Stimulated activated naive CD4-positive, alpha-beta T cell treated with Interleukin-2 at 50 U/mL for 16 hours (primary cell): ENCODE measurements at places on chromosomes 7 and 10.

GRCh38 chr7:30914596-30914995, 2.9 kb downstream of the AQP1 start:
- DNase-seq = no peak

DNA sequence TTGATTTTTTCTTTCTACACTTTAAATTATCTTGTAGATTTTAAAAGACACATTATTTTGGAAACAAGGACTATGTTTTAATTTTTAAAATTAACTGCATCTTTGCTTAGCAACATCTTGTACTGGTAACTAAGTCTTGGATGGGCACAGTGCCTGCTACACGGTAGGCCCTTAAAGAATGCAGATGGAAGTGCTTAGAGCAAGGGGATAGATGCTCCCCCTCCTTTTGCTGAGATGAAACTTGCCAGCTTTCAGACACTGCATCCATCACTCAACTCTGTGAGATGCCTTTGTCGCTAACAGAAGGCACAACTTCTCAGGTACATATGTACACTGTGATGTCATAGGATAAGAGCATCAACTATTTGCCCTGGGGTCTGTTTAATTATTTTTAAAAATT, 103.9 kb downstream of the LRRC18 start:
- DNase-seq = no peak

DNA sequence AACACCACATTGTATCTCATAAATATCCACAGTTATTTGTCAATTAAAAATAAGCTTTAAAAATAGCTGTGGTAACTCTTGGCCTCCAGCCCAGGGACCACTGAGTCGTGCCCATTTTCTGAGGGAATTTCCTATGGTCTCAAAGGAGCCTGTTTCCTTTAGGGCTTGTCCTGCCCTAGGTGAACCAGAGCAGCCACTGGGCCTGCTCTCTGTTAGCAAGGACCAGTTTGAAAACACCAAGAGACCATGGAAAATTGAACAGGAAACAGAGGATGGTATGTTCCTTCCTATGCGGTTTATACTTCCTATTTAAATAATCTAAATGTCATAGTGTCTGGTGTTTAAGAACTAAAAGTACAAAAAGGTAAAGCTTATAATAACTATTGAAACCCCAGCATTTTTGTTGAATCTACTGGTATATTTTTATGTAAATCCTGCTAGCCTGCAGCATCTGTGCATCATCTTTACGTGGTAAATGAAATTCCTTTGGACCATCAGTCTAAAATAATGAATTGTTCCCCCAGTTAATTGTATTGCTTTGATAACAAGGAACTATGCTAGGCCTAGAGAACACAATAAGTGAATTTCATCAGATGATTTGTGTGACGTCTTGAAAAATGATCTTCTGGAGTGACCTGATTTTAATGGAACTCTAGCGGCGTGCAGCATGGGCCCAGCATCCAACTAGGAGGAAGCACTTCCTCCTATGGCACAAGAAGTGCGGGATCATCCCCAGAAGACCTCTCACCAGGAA, 333.7 kb downstream of the GFRA1 start:
- DNase-seq = no peak

DNA sequence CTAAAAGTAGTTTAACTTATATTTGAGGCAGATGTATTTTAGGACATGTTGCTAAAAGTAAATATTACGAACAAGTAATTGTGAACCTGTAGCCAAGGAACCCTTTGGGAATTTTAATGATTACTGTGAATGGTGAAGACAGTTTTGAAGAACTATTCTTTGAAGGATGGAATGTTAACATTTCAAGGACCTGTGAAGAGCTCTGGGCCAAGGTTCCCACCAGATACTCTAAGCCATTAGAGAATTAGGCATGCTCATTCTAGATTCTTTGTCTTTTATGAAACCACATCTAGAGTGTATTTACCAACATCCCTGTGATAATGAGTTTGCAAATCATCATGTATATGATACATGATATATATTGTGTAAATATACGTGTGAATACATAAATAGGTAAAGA, 99.8 kb downstream of the SEPTIN7 start:
- DNase-seq = no peak

- DNase-seq = no peak
Observed at GRCh38 chr7:95529701-95530100, 44.0 kb downstream of the ASB4 start.

- DNase-seq = peak; percentile 42
Observed at GRCh38 chr10:6409971-6410643, 170.0 kb downstream of the PRKCQ start.

GRCh38 chr7:33698692-33699128, 206.6 kb upstream of the BMPER start:
- no peak for DNase-seq

- no peak for DNase-seq
Observed at GRCh38 chr10:73842349-73842748, 31.0 kb upstream of the NDST2 start.

DNA sequence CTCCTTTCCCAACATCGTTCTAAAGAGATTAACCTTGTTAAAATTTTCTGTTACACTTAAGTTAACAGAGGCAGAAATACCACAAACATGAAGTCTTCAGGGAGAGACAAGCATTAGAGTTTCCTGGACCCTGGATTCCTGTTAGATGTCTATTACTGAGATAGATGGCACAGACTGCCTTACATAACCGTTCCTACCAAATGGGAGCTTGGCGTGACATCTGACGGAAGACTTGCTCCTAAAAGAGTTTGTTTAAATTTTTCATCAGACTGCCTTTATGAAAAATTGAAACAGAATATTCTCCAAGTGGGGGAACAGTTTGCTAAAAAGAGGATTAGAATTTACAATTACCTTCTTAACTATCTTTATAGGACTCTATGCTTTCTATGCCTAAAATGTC, 22.7 kb downstream of the ANK3 start:
- DNase-seq = no peak

DNA sequence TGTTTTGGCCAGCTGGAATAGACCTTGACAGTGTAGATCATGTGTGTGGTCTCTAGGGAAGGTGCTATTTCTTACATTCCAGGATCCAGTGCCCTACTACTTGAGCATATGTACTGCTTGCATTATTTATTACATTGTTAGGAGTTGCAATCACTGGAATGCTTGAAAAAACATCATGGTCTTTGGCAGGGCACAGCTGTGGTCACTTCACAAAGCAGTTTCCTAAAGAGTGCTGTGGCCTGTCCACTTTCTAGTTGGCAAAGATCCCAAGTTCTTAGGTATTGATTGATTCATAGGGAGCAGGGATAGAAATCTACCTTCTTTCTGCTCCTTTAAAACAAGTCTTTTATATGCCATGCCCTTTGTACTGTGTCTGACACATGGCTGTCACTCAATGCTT, 4.6 kb downstream of the C7orf25 start:
- DNase-seq = no peak

- DNase-seq = no peak
Observed at GRCh38 chr7:123824754-123825067, 20.3 kb upstream of the HYAL4 start.

DNA sequence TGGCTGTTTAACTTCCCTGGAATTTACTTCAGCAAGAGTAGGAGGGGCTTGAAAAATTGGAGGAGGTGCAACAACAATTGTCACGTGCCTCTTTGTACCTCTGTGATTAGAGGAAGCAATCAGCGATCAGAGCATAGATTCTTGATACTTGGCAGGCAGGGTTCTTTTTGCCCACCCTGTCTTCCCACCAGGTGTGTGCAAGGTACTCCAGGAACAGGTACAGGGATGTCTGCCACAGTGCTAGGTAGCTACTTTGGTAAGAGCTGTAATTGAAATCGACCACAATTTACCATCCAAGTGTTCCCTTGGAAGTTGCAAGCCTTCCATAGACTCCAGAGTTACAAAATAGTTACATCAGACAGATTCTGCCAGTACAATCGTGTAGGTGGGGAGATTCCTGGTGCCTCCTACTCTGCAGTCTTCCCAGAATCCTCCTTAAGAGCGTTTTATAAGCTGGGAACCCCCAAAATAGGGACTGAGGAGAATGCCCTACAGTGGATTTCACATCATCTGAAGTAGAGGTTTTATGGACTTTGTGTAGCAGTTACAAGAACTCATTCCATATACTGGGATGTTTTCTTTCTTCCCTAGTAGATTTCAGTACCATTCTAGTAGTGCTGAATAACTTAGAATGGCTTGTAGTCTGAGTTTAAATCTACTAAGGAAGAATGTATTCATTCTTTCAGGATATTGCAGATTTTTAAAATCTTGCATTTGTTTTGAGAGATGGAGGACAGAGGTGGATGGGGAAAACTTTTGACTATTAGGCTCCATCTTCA, 101.9 kb downstream of the EXOC4 start:
- DNase-seq = no peak
